ENCODE measurements at places on chromosomes 3 and 15.
A peak's percentile ranks its signal among the peaks of the same experiment; 100 is the strongest.

DNA sequence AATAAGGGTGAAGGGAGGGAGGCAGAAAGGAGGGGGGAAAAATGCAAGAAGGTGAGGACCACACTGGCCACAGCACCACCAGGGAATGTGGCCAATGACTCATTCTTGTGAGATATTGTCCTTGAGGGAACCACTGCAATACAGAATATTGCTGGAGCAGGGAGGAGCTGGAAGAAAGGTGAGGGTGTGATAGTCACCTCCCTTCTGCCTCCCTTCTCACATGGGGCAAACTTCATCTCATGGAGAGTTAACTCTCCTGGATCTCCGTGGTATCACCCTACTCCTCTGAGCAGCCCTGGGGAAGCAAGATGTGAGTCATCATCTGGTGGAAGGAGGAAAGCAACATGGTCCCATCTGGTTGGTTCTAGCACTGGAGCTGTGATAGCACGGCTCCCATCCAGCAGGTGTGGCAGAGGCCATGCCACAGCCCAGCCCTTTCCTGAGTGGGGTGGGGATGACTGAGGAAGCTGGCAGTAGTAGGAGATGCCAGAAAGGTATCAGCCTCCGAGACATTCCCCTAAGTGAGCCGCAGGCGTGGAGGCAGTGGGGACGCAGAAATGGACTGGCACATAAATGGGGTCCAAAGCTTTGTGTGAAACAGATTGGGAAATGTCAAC lies 115.9 kb upstream of the LPP start:
- no peak for DNase-seq

GRCh38 chr3:27193056-27193455 lies 176.1 kb downstream of the NEK10 start:
- no peak for DNase-seq

DNA sequence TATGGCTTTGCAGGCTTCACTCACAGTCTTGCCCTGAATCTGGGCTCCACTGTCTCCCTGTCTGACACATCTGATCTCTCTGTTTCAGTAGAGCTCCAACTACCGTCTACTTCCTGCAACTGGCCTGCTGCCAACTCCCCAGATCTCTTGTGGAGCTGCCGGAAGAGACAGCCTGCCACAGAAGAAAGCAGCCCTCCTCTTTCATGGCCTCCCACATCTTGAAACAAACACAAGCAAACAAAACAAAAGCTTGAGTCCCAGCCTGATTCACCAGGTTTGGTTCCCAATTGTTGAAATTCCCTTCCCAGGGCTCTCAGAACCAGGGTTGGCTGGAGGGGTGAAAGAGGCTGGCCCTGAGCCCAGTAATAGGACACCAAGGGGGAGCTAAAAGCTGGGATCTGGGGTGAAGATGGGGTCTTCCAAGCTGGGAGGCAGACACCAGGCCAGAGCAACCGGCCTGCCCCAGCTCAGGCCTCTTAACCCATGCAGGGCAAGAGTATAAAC lies 55.3 kb upstream of the CA12 start:
- DNase-seq: peak; percentile 41

DNA sequence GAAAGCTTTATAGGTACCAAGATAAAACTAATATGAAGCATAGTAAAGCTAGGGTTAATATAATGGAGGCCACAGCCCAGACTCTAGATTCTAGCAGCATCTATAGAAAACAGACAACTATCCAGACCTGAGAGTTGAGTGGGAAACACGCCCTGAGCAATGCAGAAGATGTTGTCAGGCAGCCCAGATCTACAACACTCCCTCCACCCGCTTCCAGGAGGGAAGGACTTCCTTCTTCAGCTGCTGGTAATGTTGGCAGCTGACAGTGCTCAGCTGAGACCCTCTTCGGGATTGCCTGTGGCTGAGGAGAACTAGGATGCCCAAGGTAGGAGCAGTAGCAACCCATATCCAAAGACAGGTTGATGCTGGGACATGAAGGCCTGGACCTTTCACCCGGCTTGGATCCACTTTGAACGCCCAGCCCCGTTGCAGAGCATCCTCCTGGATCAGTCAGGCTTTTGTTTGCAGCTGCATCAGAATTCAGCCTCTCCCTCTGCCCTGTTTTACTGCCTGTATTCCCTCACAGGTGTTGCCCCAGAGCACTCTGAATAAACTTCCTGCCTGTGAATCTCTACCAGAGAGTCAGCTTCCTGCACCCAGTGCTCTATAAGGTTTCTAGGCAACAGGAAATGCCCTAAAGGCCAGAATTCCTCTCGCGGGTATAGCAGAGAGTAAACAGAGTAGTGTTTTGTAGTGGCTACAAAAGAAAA lies 174.7 kb upstream of the IL12A start:
- no peak for DNase-seq

DNA sequence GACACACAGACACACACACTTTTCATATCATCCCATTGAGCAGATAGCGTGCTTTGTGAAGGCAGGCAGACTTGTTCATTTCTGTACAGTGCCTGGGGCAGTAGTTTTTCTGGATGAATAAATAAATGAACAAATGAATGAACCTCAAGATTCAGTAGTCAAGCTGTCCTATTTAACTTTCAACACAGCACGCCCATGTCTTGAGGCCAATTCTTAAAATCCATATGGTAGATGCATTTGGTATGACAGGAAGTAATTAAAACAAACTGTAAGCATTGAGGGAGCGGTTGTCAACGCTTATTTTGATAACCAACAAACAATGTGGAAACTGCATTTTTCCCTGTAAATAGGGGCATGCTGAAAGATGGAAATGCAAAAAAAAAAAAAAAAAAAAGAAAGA lies 80.0 kb upstream of the BNC1 start:
- DNase-seq: no peak

- no peak for DNase-seq
Observed at GRCh38 chr15:56366211-56366610, 985 bp downstream of the TEX9 start.

GRCh38 chr15:38559636-38560307 lies 4.8 kb downstream of the RASGRP1 start:
- no peak for DNase-seq

GRCh38 chr15:87817553-87817952 lies 439.0 kb downstream of the NTRK3 start:
- no peak for DNase-seq

GRCh38 chr3:43693594-43693993 lies 2.9 kb downstream of the ABHD5 start:
- no peak for DNase-seq

DNA sequence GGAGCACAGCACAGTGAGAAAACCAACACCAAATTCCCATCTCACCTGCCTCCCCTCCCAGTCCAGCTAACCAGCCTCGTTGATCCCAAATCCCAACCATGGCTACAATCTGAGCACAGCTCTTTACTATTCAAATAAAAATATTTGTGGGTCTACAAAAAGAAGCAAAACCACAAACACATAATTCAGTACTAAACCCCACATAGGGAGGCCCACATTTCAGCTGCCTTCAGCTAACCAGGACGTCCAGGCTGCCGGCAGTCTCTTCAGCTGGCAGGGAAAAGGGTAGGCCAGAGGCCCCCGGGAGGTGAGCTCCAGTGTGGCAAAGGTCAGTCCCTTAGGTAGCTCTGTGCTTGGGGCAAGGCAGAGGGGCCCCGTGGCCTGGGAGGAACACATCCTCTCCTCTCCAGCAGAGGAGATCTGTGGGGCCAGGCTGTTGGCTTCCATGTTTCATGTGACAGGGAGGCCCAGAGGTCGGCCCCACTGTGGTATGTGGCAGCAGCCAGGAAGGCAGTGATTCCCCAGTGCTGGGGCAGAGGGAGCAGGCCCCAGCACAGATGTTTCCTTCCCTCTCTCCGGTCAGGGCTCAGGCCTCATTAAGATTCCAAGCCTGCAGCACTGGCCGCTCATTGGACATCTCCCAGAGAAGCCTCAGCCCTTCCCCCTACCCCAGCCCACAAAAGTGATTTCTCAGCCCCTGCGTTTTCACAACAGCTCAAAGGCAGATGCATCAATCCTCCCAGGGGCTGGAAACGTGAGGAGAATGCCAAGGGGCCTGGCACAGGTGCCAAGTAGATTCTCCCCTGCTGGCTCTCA lies 381.4 kb downstream of the NTRK3 start:
- DNase-seq: no peak

DNA sequence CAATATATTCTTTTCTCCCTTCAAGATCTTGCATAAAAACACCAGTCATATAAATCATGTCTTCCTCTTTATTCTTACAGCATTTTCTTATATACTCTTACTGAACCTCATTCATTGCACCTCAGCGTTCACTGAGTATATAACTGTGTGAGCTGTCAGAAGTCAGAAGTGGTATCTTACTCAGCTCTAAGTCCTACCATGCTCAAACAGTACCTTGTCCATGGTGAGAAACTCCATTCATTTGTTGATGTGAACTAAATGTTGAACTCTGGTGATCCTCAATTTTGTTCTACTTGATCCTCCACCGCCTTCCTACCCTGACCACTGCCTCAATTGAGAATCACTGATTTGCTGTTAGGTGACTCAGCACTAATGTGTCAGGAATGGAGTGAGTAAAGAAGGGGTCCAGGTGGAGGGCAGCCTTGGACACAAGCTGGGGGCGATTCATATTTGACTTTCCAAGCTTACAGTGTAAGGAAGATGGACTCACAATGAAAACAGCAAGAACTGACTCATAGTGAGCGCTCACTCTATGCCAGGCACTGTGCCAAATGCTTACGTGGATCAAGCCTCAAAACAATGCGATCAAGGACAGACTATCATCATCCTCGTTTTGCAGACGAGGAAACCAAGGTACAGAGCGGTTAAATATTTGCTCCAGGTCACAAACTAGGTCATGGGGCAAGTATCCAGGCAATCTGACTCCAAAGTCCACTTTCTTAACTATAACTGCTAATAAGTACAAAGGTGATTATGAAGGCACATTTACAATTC lies 13.5 kb upstream of the ZFYVE19 start:
- peak; percentile 29 for DNase-seq

DNA sequence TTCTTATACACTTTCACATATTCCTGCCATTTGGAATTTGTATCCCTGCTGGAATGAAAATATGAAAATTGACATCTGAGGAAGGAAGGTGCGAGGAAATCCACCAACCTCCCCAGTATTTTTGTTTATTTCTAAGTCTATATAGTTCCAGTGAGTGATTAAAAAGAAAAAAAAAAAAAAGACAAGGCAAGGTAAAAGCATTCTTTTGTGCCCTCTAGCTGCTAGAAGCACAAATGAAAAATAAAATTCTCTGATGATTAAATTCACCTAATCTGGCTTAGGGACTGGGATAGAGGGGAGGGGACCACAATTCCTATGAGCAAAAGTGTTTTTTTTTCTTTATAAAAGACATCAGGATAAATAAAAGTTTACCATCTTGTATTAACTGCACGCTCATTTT lies 370.9 kb downstream of the NR2F2 start:
- no peak for DNase-seq

DNA sequence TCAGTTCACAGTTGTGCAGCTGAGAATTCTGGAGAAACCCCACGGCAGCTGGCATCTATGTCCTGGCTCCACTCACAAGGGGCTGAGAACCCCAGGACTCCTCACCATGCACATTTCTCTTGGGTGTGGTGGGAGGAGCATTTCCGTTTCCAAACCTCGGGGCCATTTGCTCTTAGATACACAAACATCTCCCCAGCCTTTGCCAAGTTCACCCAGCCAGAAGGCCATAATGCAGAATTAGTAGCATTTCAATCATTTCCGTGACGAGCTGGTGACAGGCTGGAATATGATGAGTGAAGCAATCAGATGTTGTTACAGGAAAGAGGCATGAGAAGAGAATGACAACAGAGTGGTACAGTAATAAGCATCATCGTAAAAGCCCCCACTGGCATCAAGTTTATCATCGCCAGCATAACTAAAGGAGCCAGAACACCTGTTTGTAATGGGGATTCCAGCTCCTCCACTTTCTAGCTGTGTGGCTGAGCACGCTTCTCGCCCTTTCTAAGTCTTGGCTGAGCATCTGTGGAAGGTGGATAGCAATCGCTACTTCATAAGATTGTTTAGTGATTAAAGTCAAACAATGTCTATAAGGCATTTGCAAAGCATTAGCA lies 82.0 kb downstream of the LIPC start:
- DNase-seq: no peak

GRCh38 chr3:174725303-174725702 lies 133.8 kb upstream of the NAALADL2 start:
- no peak for DNase-seq
